ENCODE measurements at places on chromosomes 7 and 10.

GRCh38 chr7:41107938-41108448 lies 594.9 kb downstream of the INHBA start:
- no peak overlapping the region for H3K27ac ChIP-seq
- no peaks in the 10 kb centered on the region for H3K27me3 ChIP-seq
- no peaks in the 10 kb centered on the region for H3K36me3 ChIP-seq
- DNase-seq: no peak
- peaks cover 7% of the 10 kb centered on the region for H3K4me1 ChIP-seq
- peak overlapping the region; percentile 26 for H3K4me3 ChIP-seq

- no peaks in the 10 kb centered on the region for H3K36me3 ChIP-seq
- H3K4me3 ChIP-seq: no peak overlapping the region
- H3K27me3 ChIP-seq: peaks cover 2% of the 10 kb centered on the region
- H3K4me1 ChIP-seq: no peaks in the 10 kb centered on the region
Measured at GRCh38 chr10:76049581-76050290, 618.3 kb downstream of the LRMDA start.

DNA sequence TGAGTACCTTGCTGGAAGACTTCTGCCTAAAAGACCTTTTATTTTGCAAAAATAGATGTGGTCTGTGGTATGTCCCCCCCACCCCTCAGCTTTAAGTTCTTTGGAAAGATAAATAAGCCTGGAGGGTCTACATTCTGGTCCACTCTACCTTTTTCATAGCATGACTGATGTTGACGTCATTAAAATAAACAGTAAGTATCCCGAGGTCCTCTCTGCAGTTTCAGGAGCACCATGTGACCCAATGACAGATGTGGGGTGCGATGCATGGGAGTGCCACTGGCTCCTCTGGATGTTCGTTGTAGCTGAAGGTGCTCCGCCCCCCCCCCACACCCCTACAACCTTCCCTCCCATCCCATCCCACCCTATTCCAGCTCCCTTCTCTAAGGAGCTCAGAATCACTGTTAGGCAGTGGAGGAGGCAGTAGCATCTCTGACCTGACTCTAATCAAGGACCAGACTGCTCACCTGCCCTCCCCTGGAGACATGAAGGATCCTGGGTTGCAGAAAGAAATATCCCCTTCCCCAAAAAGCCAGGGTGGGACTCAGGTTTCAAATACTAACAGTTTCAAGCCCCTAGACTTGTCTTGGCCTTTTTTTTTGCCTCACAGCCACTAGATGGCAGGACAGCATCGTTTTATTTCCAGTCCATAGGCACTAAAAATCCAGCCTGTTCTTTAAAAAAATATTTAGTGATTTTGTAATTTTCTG lies 25.1 kb downstream of the CASP7 start:
- no peak overlapping the region for H3K27ac ChIP-seq
- DNase-seq: peak; percentile 12
- no peak overlapping the region for H3K4me3 ChIP-seq
- H3K27me3 ChIP-seq: no peaks in the 10 kb centered on the region
- H3K36me3 ChIP-seq: no peaks in the 10 kb centered on the region

DNA sequence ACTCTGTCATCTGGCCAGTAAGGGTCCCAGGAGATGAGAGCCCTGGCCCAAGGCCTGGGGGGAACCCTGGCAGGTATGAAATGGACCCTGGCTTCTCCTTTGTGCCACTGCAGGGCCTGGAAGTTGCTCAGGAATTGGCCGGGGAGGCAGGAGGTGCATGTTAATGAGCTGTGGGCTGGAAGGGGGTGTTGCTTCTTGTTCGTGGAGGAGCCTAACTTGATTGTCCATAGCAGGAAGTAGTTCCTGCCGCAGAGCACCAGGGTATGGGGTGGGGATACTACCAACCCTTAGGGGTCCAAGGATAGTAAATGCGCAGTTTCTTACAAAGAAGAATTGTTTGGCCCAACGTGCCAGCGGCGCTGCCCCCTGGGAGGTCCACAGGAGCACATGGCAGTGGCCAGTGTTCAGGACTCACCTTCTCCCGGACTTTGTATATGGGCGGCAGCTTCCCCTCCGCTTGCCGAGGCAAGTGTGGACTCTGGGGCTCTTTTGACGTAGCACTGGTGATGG lies 21.5 kb downstream of the TEX36 start:
- H3K4me1 ChIP-seq: no peaks in the 10 kb centered on the region
- peaks cover 5% of the 10 kb centered on the region for H3K27me3 ChIP-seq
- H3K36me3 ChIP-seq: no peaks in the 10 kb centered on the region
- no peak for DNase-seq
- no peak overlapping the region for H3K27ac ChIP-seq
